NCI-H1436 (cell line): ENCODE measurements at places on chromosomes 5 and 9.

GRCh38 chr5:63555874-63556273 is 406.4 kb downstream of the HTR1A start:
- DNase-seq: no peak

- no peak for DNase-seq
Observed at GRCh38 chr5:54024466-54024865, 285.9 kb downstream of the ARL15 start.

DNA sequence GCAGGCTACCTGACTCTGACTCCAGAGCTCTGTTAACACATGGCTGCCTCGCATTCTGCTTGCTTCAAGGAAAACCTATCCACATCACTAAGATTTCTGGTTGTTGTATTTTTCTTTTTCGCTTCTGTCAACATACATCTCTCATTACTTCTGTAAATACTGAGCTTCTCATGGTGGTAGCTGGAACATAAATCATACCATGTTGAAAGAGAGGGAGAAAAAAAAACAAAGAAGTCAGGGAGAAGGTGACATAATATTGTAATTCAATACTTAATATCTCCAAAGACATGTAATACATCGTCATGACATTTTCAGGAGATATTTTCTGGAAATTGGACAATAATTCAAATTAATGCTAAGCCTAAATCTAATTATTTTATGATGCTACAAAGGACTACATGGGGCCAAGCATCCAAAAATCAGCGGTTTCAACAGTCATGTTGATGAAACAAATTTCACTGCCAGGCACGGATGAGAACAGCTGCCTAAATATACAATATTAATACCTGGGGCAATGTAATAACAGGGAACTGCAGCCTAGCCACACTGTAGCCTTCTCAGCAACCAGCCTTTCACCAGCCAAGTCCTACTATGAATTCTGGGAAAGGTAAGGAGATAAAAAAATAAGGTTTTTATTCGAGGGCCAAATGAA is 332.0 kb downstream of the TRIM32 start:
- no peak for DNase-seq

- no peak for DNase-seq
Observed at GRCh38 chr5:174910245-174910737, 185.9 kb downstream of the MSX2 start.

- DNase-seq: no peak
Observed at GRCh38 chr9:36346569-36346968, 53.5 kb downstream of the RNF38 start.

DNA sequence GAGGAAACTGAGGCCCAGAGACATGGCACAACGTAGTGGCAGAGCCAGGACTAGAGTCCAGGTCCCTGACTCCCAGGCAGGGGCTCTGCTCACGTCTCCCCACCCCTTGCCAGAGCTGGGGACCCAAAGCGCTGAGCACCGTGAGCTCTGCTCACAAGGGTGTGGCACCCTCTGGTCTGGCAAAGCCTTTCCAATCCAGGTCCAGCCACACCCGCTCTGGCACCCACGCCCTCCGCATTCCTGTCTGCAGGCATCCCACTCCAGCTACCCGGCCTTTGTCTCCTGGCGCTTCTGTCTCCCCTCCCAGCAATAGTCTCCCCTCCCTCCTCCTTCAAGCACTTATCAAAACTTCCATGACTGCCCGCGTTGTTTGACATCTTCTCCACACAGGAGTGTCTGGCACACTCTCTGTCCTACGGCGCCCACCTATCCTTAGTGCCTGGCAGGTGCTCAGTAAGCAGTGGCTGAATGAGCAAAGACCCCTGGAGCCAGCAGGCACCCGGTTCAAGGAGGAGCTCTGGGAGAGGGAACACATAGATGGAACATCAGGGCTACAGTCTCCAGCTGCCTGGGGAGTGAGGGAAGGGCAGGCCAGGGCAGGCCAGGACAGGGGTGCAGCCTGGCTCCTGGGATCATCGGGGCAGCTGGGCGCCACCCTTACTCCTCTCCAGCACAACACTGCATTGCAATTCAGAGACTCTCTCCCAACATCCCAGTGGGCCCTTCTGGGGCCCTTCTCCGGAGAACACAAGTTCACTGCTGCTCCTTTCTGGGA is 12.0 kb downstream of the HIGD2A start:
- DNase-seq: no peak

DNA sequence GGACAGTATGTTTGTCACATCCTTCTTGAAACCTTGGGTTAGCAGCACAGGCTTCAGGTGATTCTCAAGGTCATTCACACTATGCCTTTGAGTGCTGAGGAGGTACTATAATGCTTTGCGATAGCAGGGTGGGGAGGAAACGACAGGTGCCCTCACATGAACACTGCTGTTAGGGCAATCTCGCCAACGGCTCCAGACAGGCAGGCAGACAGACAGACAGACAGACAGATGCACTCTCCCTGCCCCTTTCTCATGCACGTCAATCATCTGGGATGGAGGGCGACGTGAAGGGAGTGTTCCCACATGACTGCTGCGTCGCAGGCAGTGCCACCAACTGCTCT is 82.9 kb downstream of the RAPGEF1 start:
- no peak for DNase-seq

DNA sequence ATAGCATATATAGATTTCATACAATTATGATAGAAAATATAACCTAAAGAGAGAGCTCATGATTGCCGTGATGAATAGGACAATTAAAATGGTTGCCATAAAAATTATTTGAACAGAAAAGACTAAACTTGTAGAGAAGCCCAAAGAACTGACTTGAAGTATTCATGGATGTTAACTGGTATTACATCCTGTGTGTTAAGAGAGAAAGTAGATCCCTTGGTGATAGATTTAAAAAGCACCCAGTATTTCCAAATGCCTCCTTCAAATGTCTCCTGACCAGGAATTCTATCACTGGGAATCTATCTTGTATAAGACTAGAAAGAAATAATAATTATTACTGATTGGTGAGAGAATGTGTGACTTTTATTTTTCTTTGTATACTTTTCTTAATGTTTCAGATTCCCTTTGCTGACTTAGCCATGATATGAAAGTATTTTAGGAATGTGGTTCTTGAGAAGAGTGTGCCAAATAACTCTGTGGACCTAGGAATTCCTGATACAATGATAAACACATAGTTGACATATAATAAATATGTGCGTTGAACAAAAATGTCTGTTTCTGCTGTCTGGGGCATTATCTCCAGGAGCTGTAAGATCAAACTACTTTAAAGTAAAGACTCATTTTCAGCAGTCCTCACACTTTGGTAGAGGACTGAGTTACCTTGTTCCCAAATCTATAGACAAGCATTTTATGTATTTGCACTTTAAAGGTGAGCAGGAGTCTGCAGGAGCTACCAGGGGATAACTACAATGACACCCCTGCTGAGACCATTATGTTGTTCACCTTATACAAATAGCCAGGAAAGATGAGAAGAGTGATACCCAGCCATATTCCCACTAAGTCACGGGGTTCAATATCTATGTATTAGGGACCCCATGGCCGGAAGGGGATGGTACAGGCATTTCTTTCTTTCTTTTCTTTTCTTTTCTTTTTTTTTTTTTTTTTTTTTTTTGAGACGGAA is 211.1 kb upstream of the TLE4 start:
- no peak for DNase-seq

DNA sequence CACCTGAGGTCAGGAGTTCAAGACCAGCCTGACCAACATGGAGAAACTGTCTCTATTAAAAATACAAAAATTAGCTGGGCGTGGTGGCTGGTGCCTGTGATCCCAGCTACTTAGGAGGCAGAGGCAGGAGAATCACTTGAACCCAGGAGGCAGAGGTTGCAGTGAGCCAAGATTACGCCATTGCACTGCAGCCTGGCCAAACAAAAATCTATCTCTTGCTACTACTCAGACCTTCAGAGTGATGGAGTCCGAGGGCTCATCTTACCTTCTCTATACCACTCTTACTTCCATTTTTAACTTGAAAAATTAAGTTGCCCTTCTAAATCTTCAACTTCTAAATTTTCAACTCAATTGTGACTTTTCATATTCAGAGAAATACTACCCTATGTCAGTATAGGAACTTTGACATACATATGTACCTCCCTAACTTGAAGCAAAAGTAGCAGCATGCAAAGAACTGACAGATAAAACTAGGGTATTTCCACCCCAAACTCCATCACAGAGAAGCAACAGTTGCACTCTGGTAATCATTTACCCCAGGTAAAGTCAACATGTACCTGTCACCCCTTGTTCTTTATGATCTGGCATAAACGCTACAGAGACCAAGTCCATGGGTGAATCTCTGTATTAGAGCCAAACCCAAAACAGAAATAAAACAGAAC is 11.4 kb downstream of the ZFAND5 start:
- DNase-seq: no peak

DNA sequence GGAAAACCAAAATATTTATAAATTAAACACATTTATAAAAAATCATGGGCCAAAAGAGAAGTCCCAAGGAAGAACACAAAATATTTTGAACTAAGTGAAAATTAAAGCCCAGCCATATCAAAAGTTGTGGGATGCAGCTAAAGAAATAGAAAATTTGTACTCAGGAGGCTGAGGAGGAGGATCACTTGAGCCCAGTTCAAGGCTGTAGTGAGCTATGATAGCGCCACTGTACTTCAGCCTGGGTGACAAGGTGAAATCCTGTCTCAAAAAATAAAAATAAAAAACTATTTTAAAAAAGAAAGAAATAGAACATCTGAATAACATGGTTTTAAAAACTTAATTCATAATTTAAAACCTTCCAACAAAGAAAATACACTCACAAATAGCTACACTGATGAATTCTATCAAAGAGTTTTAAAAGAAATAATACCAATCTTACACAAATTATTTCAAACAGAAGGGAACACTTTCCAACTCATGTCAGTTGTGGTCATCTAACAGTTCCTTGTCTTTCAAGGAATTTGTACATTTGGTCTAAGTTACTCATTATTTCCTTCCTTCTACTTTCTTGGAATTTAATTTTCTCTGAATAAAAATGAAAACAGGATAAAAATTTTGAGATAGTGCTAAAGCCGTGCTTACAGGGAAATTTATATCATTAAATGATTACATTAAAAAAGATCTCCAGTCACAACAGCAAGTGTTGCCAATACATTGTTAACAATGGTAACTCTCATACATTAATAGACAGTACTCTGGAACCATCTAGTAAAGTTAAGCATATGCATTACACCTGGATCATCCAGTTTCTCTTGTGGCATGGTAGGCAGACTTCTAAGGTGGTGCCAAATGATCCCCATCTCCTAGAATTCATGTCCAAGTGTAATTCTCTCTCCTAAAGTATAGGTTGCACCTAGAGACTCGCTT is 17.8 kb downstream of the PTBP3 start:
- no peak for DNase-seq

- DNase-seq: no peak
Observed at GRCh38 chr9:118269623-118270022, 565.4 kb downstream of the TLR4 start.

GRCh38 chr5:176379881-176380280 is 8.5 kb downstream of the NOP16 start:
- no peak for DNase-seq

- no peak for DNase-seq
Observed at GRCh38 chr9:129568560-129569501, 52.1 kb downstream of the C9orf50 start.

- DNase-seq: no peak
Observed at GRCh38 chr5:13673511-13673910, 271.0 kb downstream of the DNAH5 start.
